ENCODE measurements at places on chromosomes 7 and 10.
A peak's percentile ranks its signal among the peaks of the same experiment; 100 is the strongest.

GRCh38 chr7:29500719-29501118, 62.9 kb upstream of the PRR15 start:
- DNase-seq: no peak

GRCh38 chr10:71048971-71049615, 160.7 kb upstream of the PCBD1 start:
- no peak for DNase-seq

DNA sequence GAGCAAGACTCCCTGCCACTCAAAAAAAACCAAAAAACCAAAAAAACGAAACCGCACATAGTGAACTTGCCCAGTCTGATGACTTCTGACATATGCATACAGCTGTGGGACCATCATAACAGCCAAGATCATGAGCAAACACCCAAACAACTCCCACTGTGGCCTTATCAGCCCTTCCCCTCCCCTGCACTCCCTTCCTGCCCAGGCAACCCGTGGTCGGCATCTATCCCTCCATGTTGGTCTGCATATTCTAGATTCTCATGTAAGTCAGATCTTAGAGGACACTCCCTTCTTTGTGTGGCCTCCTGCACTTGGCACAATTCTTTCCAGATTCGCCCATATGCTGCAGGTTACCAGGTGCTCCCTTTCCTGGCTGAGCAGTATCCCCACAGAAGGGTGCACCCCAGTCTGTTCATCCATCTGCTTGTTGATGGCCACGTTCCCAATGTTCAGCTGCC, 72.8 kb downstream of the GNA12 start:
- no peak for DNase-seq

DNA sequence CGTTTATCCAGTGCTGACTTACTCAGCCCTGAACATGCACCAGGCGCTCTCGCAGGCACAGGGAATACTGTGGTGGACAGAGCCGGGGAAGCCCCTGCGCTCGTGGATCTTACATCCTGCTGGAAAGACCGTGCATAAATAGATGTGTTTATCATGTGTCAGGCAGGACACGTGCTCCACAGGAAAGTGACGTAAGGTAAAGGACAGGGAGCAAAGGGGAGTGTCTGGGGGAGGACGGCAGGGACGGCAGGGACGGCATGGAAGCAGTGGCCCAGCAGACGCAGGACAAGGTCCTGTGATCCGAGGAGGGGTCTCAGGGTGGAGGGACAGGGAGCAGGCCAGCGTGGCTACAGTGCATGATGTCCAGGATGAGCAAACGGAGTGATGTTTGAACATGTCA, 410.5 kb downstream of the PAXIP1 start:
- no peak for DNase-seq

DNA sequence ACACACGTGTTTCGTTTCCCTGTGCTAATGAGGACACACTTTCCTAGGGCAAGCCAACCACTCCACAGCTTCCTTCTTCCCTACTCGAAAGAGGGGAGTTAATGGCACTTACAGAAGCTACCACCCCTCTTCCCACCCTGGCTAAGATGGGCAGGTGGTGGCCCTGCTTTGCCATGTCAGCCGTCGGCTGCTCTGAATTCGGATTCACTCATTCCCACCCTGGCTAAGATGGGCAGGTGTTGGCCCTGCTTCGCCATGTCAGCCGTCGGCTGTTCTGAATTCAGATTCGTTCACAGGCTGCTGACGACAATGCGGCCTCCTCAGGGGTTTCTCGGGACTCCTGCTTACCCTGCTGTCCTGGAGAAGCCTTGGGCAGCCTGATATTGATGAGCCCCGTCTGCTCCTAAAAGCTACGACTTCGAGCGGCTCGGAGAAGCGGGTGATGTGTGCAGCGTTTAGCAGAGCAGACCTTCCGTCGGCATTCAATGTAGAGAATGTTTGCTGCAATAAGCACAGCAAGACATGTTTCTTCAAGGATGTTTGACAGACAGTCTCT, 56.2 kb upstream of the PPP2R2D start:
- no peak for DNase-seq

DNA sequence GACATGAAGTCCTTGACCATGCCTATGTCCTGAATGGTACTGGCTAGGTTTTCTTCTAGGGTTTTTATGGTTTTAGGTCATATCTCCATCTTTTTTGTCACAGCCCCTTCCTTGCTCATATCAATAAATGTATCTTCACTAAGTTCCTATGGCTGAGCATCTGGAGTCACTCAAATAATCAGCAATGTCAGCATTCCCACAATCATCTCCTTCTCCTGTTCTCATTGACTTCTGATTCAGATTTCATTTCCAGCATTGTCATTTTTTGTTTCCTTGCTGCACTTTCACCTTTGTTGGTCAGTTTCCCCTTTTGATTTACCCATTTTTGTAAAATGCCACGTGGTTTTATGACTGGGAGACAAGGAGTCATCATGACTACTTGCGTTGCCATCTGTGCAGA, 181.2 kb downstream of the BICC1 start:
- no peak for DNase-seq

DNA sequence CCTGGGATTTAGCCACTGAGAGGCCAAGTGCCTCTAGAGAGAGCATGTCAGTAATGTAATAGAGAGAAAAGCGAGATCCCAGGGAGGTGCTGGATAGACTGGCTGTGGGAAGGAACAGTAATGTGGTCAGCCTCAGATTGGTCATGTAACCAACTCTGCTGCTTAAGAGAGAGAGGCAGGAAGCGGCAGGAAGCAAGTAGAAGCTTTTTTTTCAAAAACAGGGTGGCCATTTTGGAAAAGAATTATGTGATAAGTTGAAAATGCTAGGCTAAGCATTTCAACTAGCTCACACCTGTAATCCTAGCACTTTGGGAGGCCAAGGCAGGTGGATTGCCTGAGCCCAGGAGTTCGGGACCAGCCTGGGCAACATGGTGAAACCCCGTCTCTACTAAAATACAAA, 3.7 kb upstream of the PCOLCE start:
- DNase-seq: no peak

- DNase-seq: no peak
These were observed 18.3 kb upstream of the ZNF12 start for GRCh38 chr7:6725003-6725402.

- DNase-seq: no peak
These were observed 2.0 kb downstream of the AP1S1 start for GRCh38 chr7:101156277-101156676.

DNA sequence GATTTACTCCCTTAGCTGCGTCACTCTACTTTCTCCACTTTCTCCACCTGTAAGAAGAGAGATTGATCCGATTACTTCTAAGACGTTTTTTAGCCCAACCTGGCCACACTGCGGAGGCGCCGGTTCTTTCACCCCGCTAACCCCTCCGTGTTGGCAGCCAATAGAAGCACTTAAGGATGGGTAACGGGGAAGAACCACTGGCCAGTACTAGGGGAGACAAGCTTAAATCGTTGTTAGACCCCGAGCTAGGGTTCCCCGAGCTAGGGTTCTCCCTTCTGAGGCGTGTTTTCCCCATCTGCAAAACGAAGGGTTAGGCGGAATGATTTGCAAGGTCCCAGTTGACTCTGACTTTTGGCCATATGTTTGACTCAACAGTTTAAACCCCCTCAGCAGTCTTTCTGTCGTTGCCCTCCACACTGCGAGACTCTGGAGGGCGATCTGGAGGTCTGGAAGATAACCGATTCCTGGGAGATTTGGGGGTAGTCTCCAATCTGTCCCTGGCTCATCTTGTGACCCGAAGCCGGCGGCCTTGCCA, 644 bp downstream of the UMAD1 start:
- DNase-seq: no peak

- no peak for DNase-seq
These were observed 45.1 kb upstream of the LYZL1 start for GRCh38 chr10:29243750-29244149.

DNA sequence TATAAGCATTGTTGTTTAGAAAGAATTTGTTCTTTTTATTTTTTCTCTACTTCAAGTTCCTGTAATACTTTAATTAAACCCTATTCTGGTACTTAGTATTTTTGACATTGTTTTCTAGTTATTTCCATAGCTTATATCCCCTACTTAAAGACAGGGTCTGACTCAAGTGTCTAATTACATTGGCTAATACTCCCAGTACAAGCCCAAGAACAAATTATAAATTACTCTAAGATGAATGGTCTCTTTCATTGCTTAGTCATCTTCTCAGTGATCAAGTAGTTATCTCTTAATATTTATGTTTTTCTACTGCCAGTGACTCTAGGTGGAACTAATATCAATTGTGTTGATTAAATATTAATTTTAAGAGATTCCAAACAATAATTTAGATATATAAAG, 21.6 kb downstream of the AHR start:
- DNase-seq: no peak

DNA sequence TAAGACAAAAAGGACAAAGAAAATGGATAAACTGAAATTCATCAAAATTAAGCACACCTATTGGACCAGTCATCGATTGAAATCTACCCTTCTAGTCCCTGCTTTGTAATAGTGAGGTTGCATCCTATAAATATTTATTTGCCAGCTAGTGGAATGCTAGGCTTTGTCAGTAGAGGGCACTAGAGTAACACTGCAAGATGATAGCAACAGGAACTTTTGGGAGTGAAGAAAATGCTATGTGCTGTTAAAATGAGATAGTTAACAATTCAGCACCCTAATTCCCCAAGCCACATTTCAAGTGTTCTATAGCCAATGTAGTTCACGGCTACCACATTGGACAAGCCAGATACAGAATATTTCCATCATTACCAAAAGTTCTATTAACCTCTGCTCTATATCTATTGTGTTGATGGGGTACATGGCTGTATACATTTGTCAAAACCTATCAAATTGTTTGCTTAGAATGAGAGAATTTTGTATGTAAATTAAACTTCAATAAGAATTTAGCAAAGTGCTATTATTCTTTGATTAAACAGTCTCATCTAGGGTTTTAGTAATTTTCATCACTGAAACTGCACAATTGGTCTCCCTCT, 69.8 kb downstream of the LSMEM1 start:
- DNase-seq: peak; percentile 64

DNA sequence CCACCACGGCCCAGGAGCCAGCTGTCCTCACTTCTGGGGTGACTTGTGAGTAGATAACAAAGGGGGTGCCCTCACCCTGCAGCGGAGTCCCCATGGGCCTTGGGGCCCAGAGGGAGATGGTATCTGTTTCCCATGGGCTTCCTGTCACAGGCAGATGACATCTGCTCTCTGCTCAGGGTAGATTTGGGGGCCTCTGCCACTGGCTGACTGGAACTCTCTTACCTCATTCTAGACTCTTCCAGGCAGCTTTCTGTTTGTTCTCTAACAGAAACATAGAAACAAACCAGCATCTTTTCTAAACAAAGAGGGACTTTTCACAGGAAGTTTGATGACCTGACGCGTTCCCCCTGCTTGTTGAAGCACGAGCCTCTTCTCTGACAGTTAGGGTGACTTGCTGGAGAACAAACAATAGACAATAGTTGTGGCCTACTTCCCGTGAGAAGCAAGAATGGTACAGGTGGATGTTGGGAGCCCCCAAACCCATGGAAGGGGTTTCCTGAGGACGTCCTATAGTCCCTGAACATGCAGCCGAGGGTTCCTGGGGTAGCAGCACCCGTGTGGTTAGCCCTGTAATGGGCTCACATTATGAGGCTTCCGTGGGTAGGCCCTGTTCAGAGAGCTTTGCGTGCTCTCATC, 61.6 kb downstream of the GRK5 start:
- no peak for DNase-seq

DNA sequence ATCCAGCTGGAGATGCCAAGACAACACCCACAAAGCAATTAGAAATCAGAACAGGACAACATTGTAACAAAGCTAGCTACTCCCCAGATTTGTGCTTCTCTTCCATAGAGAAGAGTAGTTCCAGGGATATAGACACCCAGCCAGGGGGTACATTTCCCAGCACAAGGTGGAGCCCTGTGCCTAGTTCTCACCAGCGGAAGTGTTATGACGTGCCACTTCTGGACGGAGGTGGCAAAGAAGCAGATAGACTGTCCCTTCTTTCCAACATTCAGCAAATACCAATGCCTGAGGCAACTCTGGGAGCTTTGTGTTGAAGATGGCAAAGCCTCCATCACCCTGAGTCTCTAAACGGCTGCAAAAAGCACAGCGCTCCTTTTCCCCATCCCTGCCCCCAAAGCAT, 23.4 kb upstream of the GSAP start:
- no peak for DNase-seq

GRCh38 chr7:127715901-127716300, 63.9 kb downstream of the SND1 start:
- peak; percentile 27 for DNase-seq

DNA sequence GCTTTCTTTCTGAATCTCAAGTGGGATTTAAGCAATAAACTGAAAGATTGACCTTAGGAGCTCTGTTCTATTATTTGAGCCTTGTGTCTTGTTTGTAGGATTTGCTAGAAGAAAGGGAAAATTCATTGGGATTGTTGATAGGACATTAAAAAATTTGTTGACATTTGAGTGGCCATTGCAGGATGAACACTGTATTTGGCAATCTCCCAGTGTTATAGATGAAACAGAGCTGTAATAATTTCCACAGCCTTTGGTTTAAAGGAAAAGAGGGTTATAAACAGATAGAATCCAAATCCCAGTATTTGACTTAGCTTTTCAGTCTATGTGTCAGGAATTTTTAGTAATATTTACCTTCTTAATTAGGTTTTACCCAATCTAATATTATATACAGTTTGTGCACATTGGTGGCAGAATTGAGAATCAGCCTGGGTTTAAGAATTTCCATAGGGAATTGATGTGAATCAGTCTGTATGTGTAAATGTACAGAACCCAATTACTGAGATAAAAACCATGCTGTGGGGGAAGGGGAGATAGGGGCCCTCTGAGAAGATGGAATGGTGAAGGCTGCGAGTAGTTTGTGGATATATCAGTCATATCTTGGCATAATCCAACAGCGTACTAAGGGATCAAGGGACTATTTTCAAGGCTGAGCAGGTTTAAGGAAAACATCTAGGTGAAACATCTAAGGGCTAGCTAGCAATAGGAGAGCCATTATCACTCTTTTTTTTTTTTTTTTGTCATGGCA, 6.5 kb downstream of the SGPL1 start:
- DNase-seq: no peak

- no peak for DNase-seq
These were observed 573.9 kb downstream of the GATA3 start for GRCh38 chr10:8628351-8628750.

GRCh38 chr10:75097666-75098285, 13.7 kb upstream of the SAMD8 start:
- DNase-seq: no peak

GRCh38 chr10:30863516-30864210, 168.0 kb downstream of the ZNF438 start:
- no peak for DNase-seq

DNA sequence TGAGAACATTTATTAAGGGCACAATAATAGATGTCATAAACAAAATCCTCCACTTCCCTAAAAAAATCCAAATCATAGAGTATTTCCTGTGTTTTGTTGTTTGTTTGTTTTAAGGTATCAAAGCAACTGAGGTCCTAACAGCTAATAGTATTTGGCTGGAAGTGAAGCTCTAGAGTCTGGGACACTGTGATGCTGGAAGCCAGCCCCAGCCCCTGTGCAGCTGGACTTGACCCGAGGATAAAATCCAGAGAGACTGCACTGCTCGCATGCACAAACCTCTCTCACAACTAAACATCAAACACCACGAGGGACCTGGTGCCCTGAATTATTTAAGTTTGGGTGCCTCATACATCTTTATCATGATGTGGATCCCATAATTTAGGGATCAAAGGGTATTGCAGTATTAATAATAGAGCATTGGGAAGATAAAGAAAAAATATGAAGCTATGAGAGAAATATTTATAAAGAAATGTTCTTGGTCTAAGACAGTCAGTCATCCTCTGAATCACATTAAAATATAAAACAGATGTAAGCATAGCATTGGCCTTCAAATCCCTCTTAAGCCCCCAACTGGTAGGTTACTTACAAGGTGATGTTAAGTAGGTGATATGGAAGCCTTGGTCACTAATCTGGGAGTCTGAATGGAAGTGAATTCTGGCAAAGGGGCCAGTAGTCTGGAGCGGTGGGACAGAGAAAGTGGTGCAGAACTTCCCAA, 44.4 kb downstream of the CUBN start:
- no peak for DNase-seq
